Pulmonary artery endothelial cell (primary cell): ENCODE measurements at places on chromosomes 4 and X.
A peak's percentile ranks its signal among the peaks of the same experiment; 100 is the strongest.

GRCh38 chrX:9729171-9729885, 36.3 kb downstream of the GPR143 start:
- no peak for DNase-seq

GRCh38 chr4:75547647-75548387, 8.0 kb upstream of the ODAPH start:
- no peak for DNase-seq

DNA sequence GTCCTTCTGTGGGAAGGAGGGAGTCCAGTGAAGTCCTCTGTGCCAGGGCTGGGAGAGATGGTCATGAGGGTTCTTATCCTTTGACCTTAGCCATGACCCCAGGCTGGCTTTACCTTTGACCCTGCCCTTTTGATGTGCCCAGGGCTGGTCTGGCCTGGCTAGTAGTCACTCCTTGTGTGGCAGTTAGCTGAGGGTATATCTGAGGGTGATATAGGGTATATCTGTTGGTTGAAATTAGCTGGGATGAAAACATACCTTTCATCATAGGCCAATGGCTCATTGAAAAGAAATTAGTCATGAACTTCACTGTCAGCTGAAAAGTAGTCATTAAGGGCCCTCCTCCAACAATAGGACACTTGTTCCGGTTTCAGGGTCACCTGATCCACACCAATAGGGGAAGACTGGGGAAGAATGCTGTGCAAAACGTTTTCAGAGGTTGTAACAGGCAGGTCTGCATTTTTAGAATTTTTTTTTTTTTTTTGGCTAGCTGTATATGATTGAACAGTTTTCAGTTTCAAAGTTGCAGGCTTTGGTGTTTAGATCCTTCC, 74.6 kb upstream of the STOX2 start:
- DNase-seq, result no peak

DNA sequence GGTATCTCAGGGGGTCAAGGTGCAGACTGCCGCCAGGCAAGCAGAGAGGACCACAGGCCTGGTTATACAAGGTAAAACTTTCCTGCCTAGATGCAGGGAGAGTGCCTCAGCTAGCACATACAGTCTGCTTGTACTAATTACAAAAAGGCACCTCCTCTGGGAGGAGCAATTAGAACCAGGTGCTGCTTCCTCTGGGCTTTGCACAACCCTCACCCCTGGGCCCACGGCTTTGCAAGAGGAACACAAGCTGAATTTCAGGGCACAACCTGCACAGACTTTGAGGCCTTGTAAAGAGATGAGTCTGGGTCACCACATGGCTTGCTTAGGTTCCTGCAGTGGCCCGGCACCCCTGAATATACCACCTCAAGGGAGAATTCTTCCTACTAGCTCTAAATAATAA, 9.2 kb upstream of the CITED1 start:
- DNase-seq, result no peak

GRCh38 chr4:82519776-82520175, 42.0 kb downstream of the TMEM150C start:
- DNase-seq, result no peak

DNA sequence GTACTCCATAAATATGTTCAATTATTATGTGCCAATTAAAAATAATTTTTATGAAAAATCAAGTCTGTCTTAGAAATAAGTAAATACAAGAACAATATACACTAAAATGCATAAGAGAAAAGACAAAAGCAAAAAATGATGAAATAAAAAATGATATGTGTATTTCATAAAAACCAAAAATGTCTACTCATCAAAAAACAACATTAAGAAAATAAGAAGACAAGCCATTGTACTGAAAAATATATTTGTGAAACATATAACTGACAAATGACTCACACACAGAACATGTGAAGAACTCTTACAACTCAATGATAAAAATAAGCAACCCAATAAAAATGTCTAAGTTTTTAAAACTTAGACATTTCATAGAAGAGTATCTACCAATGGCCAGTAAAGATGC, 34.1 kb upstream of the ENOX2 start:
- no peak for DNase-seq

DNA sequence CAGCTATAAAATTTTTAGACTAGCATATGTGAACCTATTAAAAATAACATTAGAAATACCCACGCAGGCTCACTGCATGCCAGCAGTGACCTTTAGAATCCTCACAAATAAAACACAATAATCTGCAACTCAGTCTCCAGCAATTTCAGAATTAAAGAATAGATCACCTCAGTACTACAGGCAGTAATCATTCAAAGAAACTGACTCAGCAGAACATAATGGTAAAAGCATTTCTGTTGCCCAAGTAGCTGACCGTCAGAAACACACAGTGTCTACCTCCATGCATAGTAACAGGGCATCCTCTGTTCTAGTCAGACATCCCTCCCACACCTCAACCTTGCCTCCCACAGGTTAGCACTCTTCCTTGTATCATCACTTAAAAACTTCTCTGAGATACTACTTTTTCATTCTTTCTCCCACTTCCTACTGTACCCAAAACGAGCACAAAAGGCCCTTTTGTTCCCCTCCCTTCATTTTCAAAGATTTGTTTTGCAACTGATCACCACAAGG, 65.7 kb upstream of the BEND2 start:
- no peak for DNase-seq

DNA sequence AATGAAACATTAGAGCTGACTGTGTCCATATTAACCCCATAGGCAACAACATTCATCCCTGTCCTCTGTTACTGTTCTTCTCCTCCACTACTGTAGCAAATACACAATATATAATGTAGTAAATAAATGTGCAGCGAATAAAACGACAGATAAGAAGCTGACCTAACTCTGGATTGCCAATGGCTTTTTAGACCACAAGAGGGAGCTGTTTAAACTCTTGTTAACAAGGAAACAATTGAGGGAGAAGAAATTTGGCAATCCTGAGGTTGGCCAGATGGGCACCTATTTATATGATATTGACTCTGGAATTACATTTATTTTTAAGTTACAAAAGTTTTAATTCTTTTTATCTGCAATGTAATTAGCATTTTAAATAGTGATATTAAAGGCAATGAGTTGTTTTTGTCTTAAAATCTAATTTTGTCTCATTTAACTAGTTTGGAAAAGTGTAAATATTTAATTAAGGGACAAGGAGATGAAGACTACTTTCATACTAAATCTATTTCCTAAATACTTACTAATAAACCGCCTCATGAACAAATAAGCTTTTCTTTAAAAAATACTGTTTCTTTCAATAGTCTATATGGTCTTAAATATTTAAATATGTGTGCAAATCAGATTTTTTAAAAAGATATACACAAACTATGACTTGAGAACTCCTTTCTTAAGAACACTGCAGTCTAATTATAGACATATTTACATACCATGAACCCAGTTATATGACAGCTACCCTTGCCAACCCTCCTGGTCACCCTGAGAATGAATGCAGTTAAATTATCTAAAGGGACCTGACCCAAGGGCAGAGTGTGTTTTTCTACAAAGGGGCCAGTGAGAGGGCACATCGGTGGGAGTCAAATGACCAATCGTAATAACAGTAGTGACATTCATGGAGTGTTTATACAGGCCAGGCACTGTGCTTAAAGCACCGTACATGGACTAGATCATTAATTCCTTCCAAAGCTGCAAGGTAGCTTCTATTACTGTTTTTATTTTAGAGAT, 52.9 kb upstream of the HPF1 start:
- peak; percentile 30 for DNase-seq

DNA sequence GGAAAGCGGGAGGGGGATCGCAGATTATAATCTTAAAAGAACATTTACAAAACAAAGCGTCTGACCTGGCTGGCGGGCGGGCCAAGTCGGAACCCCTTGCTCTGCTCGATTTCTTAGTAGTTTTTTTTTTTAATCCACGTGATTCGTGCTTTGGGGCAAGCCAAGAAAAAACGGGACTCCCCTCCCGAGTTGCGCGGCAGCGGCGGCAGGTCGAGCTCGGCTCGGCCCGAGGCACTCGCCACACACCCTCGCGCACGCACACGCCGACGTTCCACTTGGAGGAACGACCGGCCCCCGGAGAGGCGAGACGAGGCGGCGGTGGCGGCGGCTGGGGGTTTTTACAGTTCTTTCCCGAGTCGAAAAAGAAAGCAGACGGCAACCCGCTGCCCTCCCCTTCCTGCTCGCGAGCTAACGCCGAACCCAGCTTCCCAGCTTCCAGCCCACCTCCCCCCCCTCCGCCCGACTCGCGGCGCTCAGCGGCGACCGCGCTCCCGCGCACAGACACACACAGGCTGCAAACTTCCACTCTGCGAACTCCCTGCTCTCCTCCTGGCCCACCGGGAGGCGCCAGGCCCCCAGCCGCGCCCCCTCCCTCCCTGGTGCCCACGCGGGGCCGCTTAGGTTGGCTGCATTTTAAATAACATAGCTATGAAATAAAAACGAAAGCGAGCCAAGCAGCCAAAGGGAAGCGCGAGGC, 1.2 kb downstream of the BCOR start:
- DNase-seq, result no peak

- DNase-seq, result no peak
Observed at GRCh38 chr4:184843984-184844554, 18.3 kb upstream of the ACSL1 start.

DNA sequence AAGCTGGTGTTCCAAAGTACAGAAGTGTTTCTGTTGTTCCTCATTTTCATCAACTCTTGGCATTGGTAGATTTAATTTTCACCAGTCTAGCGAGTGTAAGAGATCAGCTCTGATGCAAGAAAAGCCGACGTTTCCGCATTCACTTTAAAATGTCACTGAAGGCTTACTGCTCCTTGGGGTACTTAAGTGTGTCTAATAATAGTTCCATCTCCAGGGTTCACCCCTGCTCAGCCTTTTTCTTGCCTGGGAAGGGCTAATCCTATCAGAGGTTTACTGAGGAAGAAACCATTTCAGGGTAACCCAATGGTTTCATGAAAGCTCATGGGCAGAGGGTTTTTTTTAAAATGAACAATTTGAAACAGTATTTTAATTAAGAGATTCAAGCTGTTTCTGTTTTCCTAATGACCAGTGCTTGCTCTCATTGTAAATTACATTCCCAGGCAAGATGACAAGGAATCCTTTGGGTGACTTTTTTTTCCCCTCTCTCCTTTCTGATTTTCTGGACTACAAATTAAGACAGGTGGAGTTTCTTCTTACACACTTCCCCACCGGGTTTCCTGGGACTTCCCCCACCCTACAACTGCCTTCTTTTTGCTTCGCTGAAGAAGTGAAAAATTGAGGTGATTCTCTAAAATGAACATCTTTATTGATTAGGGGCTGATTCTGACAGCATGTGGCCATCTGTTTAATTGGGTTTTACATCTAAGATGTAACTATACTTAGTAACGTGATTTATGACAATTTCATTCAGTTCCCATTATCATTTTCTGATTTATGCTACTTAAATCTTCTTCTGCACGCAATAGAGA, 78.7 kb upstream of the CBLL2 start:
- DNase-seq, result no peak

- DNase-seq, result no peak
Observed at GRCh38 chr4:54320826-54321685, 92.0 kb downstream of the PDGFRA start.

DNA sequence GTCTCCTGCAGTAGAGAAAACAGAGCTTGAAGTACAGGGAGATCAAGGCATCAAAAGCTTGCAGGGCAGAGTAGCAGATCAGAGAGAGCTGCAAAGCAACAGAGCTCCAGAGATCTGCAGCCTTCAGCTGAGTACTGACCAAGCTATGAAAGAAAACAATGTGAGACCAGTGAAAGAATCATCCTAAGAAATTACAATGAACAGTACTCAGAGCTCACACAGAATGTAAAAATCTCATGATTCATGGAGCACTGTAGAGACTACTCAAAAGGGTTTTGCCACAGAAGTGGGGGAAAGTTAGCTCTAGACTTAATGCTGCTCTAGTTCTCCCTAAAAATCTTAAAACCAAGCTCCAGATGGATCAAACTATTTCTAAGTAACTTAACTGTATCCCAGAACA, 80.0 kb upstream of the MAB21L2 start:
- DNase-seq, result no peak

- DNase-seq, result no peak
Observed at GRCh38 chrX:16212024-16212423, 44.7 kb downstream of the MAGEB17 start.

GRCh38 chrX:121666171-121666570, 618.8 kb downstream of the GLUD2 start:
- no peak for DNase-seq

- no peak for DNase-seq
Observed at GRCh38 chrX:23317799-23318724, 16.6 kb upstream of the PTCHD1 start.
